ENCODE measurements at places on chromosomes 3 and 15. TPM values are rescaled to one million over a fixed set of nuclear protein-coding genes. Genes with fewer than 3 reads are reported as not detected.

DNA sequence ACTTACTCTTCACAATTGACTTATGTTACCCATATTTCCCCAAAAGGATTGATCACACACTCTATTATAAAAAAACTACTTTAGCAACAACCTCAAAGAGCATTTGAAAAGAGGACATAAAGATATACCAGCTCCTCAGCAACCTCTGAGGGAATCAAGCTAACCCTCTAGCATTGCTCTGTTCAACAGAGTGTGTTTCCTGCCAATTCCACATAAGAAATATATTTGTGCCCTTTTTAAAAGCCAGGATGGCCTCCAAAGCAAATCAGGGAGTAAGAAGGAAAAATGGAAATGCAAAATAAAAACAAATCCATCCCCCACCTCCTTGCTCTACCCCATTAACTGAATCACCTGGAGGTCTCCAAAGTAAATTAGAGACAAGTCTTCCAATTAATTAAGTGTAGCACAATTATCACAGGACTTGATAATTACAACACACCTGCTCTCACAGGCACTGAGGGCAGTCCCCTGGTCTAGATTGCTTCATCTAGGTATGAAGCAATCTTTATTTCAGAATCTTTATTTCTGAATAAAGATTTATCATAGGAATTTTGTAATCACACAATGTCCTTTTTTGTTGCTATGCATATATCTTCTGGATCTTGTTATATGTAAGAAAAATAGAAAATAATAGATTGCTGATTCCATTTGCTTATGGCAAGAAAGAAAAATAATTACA is 34.8 kb downstream of the GPR176 start:
- no peaks in the 10 kb centered on the region for H3K4me1 ChIP-seq
- no peak overlapping the region for H3K27ac ChIP-seq
- H3K4me3 ChIP-seq, result no peak overlapping the region
- H3K36me3 ChIP-seq, result no peaks in the 10 kb centered on the region
- DNase-seq, result no peak

DNA sequence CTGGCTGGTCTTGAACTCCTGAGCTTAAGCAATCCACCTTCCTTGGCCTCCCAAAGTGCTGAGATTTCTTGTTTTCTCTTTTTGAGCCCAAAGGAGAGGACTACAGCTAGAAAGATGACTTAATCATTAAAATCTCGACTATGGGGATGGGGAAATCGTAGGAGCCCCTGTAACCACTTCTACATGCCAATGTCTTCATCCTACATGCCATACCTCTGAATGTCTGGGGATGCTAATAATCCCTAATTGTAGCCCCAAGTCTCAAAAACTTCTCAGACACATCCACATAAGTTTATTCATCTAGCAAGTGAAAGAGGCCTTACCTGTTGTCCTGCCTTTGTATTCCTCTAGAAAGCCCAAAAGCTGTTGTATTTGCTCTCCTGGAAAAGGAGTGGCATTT is 3.7 kb upstream of the RHOV start:
- H3K27ac ChIP-seq, result no peak overlapping the region
- no peaks in the 10 kb centered on the region for H3K36me3 ChIP-seq
- DNase-seq, result no peak
- no peaks in the 10 kb centered on the region for H3K27me3 ChIP-seq
- no peaks in the 10 kb centered on the region for H3K4me1 ChIP-seq

DNA sequence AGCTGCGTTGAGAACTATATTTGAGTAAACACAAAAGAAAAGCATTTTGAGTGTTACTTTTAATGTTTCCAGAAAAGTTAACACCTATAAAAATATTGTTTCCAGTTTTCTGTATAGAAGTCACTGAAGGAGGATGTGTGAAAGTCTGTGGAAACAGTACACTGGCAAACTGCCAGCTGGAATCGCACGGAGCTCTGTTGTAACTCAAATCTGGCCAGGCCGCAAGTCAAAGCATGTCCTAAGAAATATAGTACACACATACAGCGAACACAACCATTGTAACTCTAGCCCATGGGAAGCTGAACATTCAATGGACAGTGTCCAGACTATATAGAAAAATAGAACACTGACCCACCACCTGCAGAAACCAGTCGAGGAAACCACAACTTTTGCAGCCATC is 657.2 kb downstream of the FHIT start:
- H3K4me3 ChIP-seq, result no peak overlapping the region
- H3K27ac ChIP-seq, result no peak overlapping the region
- DNase-seq, result peak; percentile 83
- H3K36me3 ChIP-seq, result no peaks in the 10 kb centered on the region

GRCh38 chr3:136787349-136787748 is 31.6 kb upstream of the SLC35G2 start:
- H3K27ac ChIP-seq, result peak overlapping the region; percentile 45
- no peaks in the 10 kb centered on the region for H3K27me3 ChIP-seq
- no peak for DNase-seq
- H3K4me3 ChIP-seq, result no peak overlapping the region
- no peaks in the 10 kb centered on the region for H3K4me1 ChIP-seq

DNA sequence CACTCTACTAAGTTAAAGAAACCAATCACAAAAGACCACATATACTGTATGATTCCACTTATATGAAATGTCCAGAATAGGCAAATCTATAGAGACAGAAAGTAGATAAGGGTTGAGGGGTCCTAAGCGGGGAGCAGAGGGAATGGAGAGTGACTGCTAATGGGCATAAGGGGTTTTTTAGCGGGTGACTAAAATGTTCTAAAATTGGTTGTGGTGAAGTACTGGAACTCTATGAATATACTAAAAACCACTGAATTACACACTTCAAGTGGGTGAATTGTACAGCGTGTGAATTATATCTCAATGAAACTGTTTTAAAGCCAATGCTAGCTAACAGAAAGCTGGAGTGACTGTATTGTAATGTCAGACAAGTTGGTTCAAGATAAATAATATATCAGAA is 33.3 kb downstream of the KPNA1 start:
- no peaks in the 10 kb centered on the region for H3K27me3 ChIP-seq
- H3K4me3 ChIP-seq, result no peak overlapping the region
- H3K4me1 ChIP-seq, result no peaks in the 10 kb centered on the region
- no peak overlapping the region for H3K27ac ChIP-seq

DNA sequence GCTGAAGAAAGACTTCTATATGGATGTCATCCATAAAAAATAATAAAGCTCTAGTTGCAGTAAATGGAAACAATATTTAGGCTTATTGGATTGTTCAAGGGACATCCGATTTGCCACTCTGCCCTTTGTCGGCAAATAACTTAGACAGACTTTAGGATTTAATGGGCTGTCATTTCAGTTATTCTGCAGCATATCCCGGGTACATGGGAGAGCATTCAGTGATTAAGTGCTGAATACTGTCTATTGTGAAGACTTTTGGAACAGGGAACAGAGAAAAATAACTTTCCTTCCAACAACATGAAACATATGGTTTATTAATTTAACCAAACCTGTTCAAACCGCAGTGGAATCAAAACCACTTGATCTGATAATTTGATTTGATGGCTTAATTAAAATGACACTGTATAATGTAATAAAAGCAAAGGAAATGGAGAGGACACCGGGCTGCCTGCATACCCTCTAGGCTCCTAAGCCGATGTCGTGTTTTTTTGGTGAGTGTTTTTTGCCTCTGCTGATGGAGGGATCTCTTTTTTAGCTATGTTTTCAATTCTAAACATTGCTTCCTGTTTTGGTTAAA is 199.3 kb downstream of the FEZF2 start:
- H3K4me3 ChIP-seq, result no peak overlapping the region
- no peak overlapping the region for H3K27ac ChIP-seq
- no peak for DNase-seq
- no peaks in the 10 kb centered on the region for H3K36me3 ChIP-seq
- H3K4me1 ChIP-seq, result no peaks in the 10 kb centered on the region

GRCh38 chr3:112875561-112875960 is 28.9 kb upstream of the CD200R1L start:
- no peaks in the 10 kb centered on the region for H3K36me3 ChIP-seq
- H3K27ac ChIP-seq, result no peak overlapping the region
- no peak overlapping the region for H3K4me3 ChIP-seq
- H3K27me3 ChIP-seq, result no peaks in the 10 kb centered on the region

The PEX5L gene
- total RNA-seq, result 0.48 TPM

The PLSCR5 gene
- not detected for total RNA-seq

Data from breast epithelium (tissue), 4 donors.